ENCODE measurements at places on chromosomes 3 and 15. TPM values are rescaled to one million over a fixed set of nuclear protein-coding genes. Genes with fewer than 3 reads are reported as not detected.

SH2D7 gene
- total RNA-seq: not detected

TARS3 gene
- total RNA-seq: 8.7 TPM

OGG1 gene
- 16.5 TPM for total RNA-seq

GATM gene
- 2.7 TPM for total RNA-seq

TUSC7 gene
- total RNA-seq: not detected

SEMA7A gene
- 1.5 TPM for total RNA-seq

AMOTL2 gene
- 49.0 TPM for total RNA-seq

FAM107A gene
- 0.13 TPM for total RNA-seq

PAK6 gene
- total RNA-seq: 0.65 TPM

PCOLCE2 gene
- total RNA-seq: 28.4 TPM

SLC6A1 gene
- total RNA-seq: not detected

EIF4A2 gene
- total RNA-seq: 112 TPM

All from A549 treated with GW870086 at 1 μM for 4 hours (cell line).